ENCODE measurements at places on chromosomes 1 and 21.

GRCh38 chr1:103945774-103946173, 196.1 kb downstream of the AMY1C start:
- DNase-seq: no peak

DNA sequence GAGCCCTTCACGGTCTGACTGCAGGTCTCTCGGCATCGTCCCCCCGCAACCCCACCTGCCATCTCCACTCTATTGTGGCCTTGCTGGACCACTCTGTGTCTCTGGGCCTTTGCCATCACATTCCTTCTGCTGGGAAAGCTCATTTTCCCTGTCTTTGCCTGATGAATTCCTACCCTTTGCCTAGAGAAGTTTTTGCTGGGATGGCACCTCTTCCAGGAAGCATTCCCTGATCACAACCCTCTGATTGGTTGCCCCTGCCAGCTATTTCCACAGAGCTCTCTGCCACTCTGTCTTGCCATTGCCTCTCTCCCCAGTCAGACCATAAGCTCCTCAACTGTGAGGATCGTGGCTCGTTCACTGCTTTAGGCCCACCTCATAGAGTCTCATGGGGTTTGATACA, 28.9 kb upstream of the GPR37L1 start:
- DNase-seq: no peak

DNA sequence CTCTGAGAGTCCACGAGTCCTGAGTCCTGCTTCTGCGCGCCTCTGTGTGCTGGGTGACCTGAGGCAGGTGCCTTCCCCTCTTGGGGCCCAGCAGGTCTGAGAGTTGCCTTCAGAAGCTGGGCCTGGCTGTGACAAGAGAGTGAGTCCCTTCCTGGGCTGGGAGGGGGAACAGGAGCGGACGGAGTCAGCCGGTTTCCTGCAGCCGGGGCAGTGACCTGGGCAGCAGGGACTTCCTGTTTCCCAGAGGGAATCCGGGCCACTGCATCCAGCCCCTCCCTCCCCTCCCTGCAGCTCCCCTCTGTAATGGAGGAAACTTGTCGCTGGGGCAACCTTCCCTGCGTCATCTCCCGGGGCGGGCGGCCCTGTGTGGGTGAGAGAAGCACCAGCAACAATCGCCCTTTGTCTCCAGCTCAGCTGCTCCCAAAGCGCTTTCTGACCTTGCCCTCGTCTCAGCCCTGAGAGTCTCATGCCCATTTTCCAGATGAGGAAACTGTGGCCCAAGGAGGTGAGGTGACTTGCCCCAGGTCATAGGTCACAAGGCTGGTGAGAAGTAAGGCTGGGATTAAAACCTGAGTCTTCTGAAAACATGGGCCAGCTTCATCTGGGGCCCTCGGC, 61.1 kb downstream of the SDC3 start:
- no peak for DNase-seq

DNA sequence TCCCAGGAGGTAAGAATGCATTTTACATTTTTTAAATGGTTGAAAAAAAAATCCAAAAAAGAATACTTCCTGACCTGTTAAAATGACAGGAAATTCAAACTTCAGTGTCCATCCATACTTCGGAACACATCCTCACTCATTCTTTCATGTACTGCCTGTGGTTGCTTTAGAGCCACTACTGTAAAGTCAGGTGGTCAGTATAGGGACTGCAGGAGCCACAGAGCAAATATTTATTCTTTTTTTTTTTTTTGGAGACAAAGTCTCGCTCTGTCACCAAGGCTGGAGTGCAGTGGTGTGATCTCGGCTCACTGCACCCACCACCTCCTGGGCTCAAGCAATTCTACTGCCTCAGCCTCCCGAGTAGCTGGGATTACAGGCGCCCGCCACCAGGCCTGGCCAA, 124.7 kb downstream of the CLIC6 start:
- DNase-seq: no peak

GRCh38 chr1:2313651-2314261, 77.6 kb downstream of the MORN1 start:
- DNase-seq: no peak

GRCh38 chr1:18645747-18646090, 15.1 kb downstream of the PAX7 start:
- no peak for DNase-seq

GRCh38 chr21:30102871-30103270, 63.7 kb downstream of the CLDN17 start:
- DNase-seq: no peak
